ENCODE measurements at places on chromosomes 2 and 18. TPM values are rescaled to one million over a fixed set of nuclear protein-coding genes. Genes with fewer than 3 reads are reported as not detected.

- DNase-seq, result no peak
These were observed 50.4 kb downstream of the TNS1 start for GRCh38 chr2:217952409-217952808.

The IL1R2 gene
- polyA plus RNA-seq, result 31.2 TPM

DNA sequence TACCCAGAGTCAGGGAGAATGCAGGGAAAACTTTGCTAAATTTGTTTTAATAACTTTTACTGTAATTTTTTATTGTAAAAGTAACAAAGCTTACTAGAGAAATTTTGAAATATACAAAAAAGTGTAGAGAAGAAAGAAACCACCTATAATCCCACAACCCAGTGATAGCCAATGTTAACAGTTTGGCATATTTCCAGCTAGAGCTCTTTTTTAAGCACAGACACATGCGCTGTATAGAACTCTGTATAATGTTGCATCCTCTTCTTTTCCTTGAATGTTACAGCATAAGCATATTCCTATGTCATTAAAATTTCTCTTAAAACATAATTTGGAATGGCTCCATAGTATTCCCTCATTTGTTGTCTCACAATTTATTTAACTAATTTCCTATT lies 37.4 kb upstream of the EPAS1 start:
- no peak for DNase-seq

DNA sequence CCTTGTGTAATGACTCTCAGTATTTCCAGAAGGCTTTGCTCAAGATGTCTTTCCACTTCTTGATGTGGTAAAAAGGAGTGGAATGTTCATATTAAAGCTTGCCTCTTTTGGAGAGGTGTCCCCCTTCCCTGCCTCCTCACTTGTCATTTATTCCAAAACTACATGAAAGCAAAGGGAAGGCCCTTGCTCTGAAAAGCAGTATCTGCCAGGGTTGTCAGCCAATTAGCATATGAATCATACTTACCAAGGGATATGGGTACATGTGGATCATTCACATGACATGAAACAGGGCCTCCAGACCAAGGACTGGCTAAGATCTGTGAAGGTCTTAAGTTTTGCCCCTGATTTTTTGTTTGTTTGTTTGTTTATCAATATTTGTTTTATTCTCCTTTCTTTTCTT lies 31.3 kb downstream of the ANXA4 start:
- no peak for DNase-seq

DNA sequence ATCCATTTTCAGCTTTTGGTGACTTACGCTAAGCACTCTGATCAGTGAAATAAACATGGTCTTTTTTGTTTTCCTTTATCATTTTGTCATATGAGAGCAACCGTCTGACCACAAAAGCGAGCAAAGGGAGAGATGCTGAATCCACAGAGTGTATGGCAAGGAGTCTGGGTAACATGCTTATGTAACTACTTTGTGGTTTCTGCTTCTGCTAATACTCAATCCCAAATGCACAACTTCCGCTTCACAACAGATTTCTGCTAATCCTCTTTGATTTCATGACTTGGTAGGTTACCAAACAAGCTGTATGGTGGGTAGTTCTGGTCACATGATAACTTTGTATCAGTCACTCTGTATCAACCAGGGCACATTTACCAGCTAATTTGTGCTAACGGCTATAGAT lies 908.4 kb upstream of the CRIM1 start:
- DNase-seq, result no peak

The C2orf81 gene
- polyA plus RNA-seq, result 4.9 TPM

- no peak for DNase-seq
These were observed 235.3 kb downstream of the ANKRD36 start for GRCh38 chr2:97348265-97348664.

DNA sequence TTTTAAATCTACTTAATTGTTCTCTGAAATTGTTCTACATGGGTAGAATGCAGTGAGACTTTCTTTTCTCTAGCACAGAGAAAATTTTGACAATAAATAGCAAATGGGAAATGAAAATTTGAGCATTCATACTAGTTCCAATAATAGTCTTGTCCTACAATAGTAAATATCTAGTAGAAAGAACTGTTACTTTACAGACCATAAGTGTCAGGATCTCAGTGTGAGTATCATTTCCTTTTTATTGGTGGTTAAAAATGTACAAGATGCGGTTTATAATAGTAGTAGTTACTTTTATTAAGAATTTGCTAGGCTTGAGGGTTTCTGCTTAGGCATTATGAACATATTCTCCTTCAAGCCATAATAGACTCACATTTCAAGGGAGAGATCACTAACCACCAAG lies 43.2 kb downstream of the KCNE4 start:
- no peak for DNase-seq

DNA sequence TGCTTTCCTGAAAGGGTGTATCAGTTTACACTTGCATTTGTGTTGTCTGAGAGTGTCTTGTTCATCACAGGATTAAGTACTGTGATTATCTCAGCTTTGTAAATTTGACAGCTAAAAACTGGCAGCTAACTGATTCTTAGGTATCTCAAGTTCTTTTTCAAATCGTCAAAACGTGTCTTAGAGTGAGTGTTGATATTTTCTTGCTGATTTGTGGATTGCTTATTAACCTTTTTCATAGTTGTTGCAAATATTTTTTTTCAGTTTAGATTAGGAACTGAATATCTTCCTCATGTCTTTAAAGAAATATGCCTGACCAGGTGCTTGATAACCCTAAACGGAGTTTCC lies 41.9 kb downstream of the LRRFIP1 start:
- no peak for DNase-seq

The RASGRP3 gene
- polyA plus RNA-seq, result 2.3 TPM

GRCh38 chr18:532018-532417 lies 31.5 kb upstream of the COLEC12 start:
- no peak for DNase-seq

DNA sequence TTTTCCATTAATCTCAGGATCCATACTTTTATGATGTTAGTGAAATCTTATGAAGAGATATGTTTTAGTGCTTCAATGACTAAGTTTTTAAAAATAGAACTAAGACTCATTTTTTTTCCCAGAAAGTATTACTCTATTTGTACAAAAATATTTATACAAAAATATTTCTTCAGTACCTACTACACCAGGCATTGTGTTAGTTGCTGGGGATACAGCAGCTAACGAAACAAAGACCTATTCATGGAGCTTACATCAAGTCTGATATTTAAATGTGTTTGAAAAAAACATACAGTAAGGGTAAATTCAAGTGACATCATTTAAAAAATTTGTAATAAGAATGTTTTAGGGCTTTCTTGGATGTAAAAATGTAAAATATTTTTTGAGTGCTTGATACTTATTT lies 11.6 kb downstream of the VAPA start:
- no peak for DNase-seq

DNA sequence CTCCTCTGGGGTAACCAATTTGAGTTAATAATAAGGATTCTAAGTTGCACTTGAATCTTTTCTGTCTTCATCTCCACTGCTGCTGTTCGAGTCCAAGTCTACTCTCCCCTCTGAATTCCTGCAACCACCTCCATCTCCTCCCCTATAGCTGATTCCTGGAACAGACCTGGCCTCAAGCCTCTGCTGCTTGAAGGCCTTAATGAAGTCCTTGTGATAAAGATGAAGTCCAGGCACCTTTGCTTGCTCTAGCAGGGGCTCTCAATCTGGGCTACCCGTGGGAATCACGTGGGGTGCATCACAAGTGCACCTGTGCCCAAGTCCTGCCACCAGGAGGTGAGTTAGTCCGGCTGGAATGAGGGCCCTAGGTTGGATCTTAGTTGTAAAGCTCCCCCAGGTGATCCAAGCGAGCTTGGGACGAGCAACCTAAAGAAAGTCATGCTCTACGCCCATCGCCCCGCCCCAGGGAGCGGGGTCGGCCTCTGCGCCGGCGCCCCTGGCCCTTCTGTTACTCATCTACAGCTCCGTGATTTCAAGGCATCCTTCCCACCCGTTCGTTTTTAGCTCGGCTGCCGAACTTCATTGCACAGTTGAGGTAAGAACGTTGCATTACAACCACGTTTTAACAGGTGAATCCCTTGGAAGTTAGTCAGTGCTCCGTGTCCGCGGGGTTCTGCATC lies 905 bp upstream of the IAH1 start:
- DNase-seq, result no peak

The CD226 gene
- polyA plus RNA-seq, result 0.89 TPM

- DNase-seq, result no peak
These were observed 3.2 kb downstream of the TRAK2 start for GRCh38 chr2:201448061-201448460.
